ENCODE measurements at places on chromosomes 4 and X.

DNA sequence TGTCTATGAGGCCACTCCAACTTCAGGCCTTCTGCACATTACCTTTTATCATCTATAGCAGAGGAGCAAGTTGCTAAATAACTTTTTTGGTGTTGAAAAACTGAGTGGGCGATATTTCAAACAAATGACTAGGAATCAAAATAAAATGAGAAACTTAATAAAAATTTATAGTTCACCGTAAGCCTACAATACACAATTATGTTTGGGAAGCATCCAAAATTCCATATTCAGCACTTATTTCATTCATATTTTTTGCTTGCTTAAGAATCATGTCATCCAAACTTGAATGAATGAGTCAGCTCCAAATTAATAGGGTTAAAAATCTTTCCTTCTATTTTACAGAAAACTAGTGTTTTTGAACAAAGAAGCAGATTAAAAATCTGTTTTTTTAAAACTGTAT lies 119.1 kb downstream of the SH3RF1 start:
- DNase-seq, result peak; percentile 85

DNA sequence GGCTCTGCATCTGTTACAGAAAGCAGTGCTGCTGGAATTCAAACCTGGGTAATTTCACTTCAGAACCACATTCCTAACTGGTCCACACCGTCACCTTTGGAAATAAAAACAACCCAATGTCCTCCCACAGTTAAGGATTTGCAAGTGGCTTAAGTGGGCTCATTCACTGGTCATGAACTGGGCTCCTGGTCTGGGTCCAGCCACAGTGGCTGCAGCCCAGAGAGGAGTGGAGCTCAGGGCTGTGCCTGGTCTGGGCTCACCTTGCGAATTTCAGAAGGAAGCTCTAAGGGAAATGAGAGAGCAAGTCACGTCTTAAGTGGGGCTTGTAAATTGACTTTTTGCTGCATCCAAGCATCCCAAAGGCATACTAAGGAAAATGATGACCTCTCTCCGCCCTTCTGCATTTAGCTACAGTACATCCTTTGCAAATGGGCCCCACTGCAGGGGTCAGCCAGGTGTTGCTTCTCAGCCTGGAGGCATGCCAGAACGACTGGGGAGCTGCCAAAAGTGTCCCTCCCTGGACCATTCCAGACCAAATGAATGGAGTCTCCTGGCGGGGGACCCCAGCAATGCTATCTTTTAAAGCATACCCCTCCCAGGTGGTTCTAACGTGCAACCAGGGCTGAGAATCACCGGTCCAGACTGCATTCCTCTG lies 25.6 kb upstream of the CRMP1 start:
- DNase-seq, result no peak

DNA sequence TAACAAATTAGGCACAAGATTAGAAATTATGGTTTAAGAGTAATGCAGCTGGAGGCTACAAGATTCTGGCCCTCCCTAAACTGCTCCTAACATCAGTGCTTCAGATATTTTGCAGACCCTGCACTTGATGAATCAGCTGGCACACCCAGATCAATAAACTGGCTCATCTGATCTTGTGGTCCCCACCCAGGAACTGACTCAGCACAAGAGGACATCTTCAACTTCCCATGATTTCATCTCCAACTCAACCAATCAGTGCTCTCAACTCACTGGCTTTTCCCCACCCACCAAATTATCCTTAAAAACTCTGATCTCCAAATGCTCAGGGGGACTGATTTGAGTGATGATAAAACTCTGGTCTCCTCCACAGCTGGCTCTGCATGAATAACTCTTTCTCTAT lies 21.7 kb upstream of the TMEM33 start:
- no peak for DNase-seq

GRCh38 chr4:142226014-142226413 lies 589.6 kb downstream of the IL15 start:
- DNase-seq, result no peak

DNA sequence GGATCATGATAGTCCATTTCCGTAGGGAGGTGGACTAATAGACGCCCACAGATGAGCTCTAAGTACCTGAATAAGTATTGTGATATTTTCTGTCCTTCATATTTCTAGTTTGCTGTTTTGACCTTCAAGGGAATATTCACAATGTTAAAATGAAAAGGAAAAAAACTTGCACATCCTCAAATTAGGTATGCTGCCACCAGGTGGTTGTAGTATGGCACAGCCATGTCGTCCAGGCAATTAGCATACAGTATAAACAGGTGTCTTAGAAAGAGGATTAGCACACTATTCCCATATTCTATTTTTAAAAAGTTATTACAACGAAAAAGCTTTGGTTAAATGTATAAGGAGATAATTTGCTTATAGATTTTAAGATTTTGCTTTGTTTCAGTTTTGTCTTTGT lies 802.0 kb downstream of the RPA4 start:
- peak; percentile 47 for DNase-seq

GRCh38 chr4:114694770-114695169 lies 96.2 kb downstream of the UGT8 start:
- peak; percentile 23 for DNase-seq

DNA sequence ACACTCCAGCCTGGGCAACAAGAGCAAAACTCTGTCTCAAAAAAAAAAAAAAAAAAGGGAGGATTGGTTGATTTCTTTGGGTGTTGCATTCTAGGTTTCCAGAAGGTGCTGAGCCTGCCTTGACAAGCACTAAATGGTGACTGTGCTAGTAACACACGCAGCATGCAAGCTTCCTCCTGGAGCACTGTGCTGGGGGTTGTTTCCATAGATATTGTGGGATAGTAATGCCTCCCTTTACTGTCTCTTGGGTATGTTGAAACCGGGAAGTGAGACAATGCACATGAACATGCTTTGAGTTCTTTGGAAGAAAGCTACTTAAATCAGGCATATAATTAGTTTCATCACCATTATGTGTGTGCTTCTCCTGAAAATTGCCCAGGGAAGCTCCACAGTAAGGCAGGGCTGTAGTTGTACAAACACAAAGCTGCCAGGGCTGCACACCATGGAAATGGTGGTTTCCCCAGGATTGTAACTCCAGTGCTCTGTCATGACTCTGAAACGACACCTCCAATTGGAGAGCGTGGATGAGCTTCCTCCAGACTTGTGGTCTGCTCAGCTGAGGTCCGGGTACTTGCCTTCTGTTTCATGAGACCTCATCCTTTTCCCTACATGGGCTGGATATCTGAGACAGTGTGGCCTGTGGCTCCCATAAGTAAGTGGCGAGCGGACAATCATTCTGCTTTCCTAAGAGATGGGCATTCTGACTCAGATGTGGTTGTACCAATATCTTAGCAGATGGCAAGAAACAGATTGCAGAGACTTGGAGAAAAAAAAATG lies 31.5 kb upstream of the STOX2 start:
- no peak for DNase-seq

DNA sequence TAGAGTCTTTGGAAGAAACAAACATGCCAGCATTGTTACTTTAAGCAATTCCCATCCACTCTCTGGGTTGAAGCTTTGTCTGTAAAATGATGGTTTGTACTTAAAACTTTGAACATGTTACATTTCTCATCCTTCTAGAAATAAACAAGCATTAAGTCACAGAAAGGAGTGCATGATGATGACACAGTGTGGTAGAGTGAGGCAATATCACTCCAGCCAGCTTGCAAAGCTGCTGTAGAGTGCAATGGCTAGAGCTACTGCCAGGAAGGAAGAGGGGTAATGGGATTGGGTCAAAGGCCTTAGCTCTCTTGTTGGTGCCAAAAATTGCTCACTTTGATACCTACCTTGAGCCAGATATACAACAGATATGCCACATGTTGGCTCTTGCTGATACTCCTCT lies 12.3 kb upstream of the ENOX2 start:
- DNase-seq, result no peak

DNA sequence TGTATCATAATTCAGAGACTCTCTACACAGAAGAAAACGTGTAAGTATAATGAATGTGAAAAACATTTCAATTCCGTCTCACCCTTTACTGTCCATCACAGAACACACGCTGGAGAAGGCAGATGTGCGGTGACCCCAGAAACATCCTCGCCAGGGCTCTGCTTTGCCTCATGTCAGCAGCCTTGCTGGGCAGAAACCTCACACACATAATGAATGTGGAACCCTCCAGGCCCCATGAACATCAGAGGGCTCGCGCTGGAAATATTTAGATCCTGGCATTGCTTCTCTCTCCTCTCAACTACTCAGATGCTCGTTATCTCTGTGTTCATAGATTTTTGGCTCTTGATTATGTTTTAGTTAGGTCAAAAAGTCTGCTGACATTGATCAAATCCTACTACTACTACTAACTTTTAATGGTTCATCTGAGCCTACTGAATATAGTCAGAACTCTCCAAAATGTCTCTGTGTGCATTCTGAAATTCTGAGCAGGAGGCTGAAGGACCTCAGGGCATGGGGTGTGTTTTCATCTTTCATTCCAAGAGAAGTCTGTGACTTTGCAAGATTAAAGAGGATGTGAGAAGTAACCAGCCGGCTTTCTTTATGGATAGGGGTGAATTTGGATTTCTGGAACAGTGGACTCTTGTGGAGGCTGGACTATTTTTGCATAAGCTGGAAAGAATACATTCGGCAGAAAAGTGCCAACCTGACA lies 27.0 kb downstream of the SMIM43 start:
- DNase-seq, result no peak

- DNase-seq, result peak; percentile 43
Observed at GRCh38 chrX:29858714-29859113, 356.6 kb upstream of the MAGEB2 start.

DNA sequence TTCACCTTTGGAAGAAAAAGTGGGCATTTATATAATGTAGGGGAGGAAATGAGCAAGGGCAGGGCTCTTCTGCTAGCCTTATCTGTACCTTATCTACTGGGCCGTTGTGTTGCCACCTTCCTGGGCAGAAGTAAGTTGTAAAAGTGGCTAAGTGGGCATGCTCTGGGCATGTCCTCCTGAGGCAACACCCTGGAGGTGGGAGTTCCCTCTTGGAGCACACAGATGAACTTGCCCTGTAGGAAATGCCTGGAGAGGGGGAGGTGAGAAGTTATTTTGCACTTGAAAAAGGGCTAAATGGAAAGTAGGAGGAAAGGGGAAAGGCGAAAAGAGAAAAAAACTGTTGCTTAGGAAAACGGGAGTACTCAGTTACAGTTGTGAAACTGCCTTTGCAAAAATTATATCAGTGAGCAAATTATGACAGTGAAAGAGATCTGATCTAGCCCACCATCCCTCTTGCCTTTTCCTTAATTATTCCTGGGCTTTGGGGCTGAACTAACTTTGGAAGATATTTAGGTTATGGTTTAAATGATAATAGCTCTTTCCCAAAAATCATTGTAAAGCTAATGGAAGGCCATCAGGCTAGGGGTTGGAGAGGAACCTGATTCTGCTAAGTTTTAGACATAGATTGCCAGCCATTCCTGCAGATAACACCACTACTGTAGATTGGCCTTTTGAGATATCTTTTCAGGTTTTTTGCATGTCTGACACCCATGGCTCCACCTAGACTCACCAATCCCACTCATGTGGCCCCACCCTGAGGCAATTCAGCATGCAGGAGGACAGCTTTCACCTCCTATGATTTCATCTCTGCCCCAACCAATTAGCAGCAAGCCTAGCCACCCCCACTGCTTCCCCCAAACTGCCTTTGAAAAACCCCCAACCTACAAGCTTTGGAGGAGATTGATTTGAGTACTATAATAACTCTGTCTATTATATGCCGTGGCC lies 20.5 kb upstream of the ZNF81 start:
- peak; percentile 9 for DNase-seq

DNA sequence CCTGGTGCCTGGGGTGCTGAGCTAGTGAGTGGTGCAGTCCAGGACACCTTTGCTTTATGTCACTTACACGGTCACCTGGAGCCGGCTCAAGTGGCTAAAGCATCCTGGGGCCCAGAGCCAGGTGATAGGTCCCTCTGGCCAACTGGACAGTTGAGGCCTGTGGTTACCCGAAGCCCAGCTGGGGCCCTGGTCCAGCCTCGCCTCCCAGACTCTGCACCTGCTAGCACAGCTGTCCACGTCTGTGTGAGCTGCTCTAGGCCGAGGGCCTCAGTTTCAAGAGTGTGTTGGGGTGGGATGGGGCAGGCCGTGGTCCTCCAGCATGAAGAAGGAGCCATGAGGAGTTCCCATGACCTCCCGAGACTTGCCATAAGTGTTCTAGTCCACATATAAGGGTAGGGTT lies 7.7 kb upstream of the ADD1 start:
- no peak for DNase-seq

DNA sequence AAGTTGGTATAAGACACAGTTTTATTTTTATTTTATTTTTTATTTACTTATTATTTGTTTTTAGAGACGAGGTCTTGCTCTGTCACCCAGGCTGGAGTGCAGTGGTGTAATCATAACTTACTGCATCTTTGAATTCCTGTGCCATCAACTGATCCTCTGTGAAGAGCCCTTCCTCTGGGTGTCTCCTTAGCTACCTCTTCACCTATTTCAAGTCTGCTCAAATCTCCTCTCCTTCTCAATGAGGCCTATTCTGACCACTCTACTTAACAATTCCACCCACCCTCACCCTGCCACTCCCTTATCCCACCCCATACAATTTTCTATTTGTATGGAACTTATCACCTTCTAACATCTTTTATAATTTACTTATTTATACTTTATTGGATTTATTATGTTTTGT lies 183.4 kb downstream of the PPP3CA start:
- DNase-seq, result peak; percentile 39

GRCh38 chr4:24720436-24720835 lies 74.9 kb upstream of the SOD3 start:
- DNase-seq, result no peak

- DNase-seq, result no peak
Observed at GRCh38 chrX:133007458-133007857, 49.0 kb upstream of the HS6ST2 start.

DNA sequence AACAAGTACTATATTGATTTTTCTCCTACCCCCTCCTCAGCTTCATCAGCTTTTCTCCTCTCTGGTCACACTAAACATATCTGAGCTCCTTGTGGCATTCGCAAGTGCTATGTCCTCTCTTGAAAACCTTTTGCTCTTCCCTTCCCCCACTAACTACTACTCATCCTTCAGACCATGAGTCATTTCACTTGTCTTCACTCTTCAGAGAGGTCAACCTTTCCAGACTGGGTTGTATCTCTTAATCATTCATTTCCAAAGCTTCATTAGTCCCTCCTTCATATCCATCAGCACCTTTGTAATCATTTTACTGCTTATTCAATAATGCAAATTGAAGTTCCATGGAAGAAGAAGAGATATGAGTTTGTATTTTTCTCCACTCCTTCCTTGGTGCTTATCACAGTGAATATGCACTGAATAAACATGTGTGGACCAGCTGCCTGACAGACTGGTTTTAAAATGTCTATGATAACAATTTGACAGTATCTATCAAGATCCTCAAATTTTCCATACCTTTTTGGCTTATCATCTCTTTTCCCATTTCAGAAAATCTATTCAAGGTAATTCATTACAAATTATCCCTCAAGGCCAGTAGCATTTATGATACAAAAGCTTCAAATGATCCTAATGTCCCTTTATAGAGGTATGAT lies 28.4 kb downstream of the DDX60L start:
- DNase-seq, result peak; percentile 63
